Mucosa of descending colon (tissue), 3 donors: ENCODE measurements at places on chromosomes 12 and 14.

GRCh38 chr12:116370886-116371580 is 93.5 kb upstream of the MED13L start:
- DNase-seq: no peak

GRCh38 chr14:57085801-57086200 is 182.9 kb downstream of the EXOC5 start:
- DNase-seq: no peak

DNA sequence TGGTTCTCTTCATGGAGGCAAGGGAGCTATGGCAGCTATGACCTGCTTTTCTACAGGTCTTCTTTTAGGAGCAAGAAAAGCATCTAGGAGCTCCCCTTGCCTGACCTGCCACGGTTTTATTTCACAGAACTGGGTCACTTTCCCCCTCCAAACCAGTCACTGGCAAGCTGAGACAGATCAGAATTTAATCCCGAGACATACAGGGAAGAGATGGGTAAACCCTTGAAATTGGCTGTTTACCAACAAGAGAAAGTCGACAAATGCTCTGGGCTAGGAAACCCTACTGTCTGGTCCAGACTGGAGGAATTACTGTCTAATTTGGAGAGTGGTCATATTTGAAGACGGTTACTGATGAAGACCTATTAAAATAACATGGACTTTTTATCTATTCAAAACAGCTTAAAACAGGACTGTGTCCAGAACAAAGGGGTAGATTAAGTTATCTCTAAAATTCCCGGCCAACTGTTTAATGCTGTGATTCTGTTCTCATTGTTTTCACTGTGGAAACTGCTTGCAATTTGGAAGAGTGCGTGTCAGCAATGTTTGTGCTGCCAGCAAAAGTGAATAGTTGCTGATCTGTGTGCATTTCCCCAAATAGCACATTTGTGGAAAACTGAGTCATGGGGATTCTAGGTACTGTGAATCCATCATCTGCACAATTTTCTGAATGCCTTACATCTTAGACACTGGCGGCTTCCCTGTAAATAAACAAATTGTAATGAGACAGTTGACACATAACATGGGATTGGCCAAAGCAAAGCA is 73.4 kb upstream of the EEA1 start:
- no peak for DNase-seq

GRCh38 chr14:100072783-100073346 is 7.6 kb downstream of the EVL start:
- peak; percentile 68 for DNase-seq

DNA sequence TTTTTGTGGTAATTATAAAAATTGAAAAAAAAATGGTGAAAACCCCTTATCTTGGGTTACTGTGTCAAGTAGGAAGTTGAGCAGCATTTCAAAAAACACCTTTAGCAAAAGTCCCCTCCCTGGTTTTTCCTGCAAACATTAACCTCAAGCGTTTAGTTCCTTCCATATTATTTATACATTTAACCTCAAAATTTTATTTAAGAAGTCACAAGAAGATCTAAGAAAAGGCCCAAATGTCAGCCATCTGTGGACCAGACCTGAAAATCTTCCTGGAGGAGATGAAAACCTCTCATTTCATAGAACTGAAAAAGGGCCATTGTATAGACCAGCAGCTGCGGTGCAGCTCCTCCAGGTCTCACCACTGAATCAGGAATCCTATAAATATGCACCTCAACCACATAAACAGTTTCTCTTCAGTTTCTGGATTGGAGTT is 40.4 kb upstream of the BTG1 start:
- no peak for DNase-seq

DNA sequence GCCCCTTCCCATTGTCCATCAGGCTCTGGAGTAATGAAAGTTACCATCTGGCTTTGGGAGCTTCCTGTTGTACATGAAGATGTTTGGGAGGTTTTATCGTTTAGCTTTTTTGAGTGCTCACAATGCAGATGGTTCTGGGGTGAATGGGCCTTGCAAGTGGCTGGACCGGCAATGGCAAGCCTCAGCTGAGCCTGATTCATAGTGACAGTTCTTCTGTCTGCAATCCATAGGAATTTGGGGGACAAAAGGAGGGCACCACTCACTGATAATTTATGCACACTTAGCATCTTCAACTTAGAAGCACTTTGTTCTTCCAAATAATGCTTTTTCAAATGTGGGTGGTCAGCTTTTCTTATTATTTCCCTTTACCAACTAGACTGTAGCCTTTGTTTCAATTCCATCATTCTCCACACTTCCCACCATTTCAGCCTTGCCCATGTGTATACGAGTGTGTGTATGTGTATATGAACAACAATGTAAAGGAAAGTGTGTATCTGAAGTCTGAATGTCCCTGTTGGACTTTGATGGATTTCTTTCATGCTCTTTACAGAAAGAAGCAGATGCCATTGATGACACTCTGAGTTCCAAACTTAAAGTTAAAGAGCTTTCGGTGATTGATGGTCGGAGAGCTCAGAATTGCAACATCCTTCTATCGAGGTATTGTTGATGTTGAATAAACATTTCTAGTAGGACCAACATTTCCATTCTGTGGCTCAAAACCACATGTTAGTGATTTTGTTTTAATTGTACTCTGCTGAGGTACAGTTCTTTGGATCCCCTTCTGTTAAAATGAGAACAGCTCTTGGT is 125.5 kb downstream of the GPR135 start:
- DNase-seq: no peak

DNA sequence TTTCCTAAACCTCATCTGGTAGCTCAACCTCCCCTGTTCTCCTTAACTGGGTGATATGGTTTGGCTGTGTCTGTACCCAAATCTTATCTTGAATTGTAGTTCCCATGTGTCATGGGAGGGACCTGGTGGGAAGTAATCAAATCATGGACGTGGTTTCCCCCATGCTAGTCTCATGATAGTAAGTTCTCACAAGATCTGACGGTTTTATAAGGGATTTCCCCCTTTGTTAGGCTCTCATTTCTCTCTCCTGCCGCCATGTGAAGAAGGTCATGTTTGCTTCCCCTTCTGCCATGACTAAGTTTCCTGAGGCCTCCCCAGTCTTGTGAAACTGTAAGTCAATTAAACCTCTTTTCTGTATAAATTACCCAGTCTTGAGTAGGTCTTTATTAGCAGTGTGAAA is 19.5 kb downstream of the COX16 start:
- no peak for DNase-seq

GRCh38 chr14:56733396-56733795 is 76.9 kb downstream of the OTX2 start:
- no peak for DNase-seq

GRCh38 chr14:91388551-91388975 is 29.1 kb downstream of the CCDC88C start:
- no peak for DNase-seq

GRCh38 chr12:65389436-65389835 is 111.0 kb downstream of the MSRB3 start:
- no peak for DNase-seq

DNA sequence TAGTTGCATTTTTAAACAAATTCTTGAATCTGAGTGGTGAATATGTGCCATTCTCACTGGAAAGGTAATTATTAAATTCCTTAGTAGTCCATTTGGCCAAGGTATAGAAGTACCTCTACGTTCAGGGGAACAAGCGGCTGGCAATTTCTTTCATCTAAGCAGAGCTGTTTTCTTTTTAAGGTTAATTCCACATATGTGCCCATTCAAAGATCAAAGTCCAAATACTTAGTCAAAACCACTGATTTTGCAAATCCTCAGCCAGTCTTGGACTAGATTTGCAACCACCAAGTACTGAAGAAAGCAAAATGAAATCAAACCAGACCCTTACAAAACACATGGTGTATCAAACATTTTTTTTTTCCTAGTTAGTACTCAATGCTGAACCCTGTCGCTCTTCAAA is 68.7 kb upstream of the JDP2 start:
- no peak for DNase-seq

DNA sequence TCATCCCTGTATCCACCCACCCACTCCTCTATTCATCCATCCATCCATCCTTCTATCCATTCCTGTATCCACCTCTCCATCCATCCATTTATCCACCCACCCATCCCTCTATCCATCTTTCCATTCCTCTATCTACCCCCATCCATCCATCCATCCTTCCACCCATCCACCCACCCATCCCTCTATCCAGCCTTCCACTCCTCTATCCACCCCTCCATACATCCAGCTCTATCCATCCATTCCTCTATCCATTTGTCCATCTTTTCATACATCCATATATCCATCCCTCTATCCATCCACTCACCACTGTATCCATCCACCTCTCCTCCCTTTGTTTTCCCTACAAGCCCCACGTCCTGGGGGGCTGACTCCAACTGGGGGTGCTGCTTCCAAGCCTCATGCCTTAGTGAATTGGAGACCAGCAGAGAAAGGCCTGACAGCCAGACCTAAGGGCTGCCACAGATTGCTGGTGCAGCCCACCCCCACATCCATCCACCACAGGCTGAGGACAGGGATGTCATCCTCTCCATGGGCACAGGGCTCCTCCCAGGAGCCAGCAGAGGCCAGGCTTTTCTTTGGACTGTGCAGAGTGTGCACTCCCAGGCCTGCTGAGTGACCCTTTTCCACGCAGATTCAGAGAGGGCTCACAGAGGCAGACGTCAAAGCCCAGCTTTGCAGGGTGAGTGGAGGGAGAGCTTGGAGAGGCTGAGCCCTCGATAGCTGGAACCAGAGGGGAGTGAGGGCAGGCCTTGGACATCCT is 18.9 kb upstream of the GPR132 start:
- DNase-seq: no peak

GRCh38 chr14:68269136-68269927 is 449.8 kb downstream of the RAD51B start:
- no peak for DNase-seq

GRCh38 chr14:52011523-52011922 is 22.2 kb downstream of the RTRAF start:
- no peak for DNase-seq

DNA sequence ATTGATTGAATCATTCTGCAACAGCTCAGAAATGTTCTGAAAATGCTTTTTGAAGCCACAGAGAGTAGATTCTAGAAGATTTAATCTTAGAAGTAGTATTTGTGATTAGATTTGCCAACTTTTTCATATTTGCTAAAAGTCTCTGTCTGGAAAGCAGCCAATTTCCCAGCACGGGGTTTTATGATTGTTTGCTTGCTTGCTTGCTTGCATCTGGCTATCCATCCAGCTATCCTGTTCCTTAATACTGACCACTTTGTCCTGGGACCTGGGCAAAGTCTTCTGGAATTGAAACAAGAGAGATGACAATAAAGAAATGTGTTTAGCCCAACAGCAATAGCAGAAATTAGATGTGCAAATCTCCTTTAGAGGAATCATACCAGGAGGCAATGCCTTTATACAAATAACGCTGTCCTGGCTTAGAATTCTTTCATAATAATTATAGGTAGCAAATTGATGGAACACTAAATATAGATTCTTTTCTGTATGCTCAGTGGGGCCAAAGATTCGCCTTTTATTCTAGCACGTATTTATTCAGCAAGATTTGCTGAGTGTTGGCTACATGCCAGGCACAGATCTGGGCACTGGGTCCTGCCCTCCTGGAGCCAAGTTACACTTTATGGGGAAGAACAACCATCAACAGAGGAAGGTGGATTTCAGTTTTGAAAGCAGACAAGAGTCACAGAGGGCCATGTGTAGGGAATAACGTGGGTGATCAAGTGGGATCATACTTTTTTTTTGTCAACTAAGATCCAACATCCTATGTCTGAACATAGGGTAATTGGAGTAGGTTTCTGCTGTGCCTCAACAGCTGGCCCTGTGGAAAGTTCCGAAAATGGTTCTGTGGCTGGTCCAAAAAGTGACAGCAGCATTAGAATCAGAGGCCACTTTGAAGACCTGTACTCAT is 25.3 kb downstream of the MYBPC1 start:
- DNase-seq: no peak

- DNase-seq: no peak
These were observed 107.1 kb downstream of the PAX9 start for GRCh38 chr14:36768638-36769337.

GRCh38 chr12:8779862-8780261 is 42.6 kb upstream of the A2ML1 start:
- DNase-seq: no peak

- no peak for DNase-seq
These were observed at the start of gene ASCL1 for GRCh38 chr12:102957339-102958050. ASCL1 (plus strand) TSS chr12:102957674; CDS start chr12:102958245, 571 bp downstream.

DNA sequence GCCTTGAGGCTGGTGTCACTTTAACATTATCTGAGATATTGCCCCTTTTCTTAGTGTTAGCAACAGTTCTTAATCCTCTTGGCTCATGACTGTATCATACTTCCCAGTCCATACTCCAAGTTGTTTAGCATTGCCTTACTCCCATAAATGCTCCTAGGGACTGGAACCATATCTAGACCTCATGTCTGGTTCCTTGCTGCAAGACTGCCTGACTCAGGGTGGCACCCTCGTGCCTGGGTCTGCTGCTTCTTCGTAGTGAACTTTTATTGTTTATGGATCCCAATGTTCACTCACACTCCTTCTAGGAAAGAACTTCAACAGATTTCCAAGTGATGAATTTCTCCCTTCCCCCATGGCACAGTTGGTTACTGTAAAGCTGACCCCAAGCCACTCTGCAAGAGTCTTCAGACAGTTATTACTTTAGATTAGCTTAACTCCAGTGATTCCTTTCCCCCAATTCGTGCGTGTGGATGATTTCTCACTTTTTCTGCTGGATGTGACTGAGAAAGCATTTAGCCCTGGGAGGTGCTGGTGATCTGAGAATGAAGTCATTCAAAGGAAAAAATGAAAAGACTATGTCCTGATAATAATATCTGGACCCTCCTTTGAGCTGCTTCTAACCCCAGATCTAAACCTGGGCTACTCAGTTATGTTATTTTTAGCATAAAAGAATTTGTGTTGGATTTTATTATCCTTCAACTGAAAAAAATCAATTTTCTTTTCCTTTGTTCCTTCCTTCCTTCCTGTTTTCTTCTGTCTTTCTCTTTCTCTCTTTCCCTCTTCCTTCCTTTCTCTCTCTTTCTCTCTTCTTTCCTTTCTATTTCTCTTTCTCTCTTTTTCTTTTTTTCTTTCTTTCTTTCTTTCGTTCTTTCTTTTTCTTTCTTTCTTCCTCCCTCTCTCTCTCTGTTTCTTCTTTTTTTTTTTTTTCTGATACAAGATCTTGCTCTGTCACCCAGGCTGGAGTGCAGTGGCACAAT is 47.5 kb upstream of the PPP1R12A start:
- DNase-seq: no peak

GRCh38 chr12:104457746-104458693 is 1.3 kb downstream of the CHST11 start:
- peak; percentile 43 for DNase-seq

GRCh38 chr12:53714004-53714403 is 13.2 kb downstream of the CALCOCO1 start:
- no peak for DNase-seq

DNA sequence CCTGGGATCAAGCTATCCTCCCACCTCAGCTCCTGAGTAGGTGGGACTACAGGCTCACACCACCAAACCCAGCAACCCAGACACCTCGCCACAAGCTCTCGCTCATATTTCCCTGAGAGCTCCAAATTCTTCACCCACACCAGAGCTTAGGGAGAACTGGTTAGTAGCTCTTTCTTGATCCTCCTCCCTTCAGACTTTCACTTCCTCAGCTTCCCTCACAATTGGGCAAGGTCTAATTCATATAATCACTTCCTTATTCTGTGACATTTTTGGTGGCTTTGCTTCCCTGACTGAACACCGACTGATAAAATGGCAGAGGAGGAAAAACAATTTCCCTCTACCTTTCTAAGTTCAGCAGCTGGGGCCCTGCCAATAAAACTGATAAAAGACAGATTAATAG is 88.5 kb downstream of the GXYLT1 start:
- no peak for DNase-seq

GRCh38 chr12:31029916-31030562 is 43.6 kb upstream of the DDX11 start:
- DNase-seq: no peak
